ENCODE measurements at places on chromosomes 6 and 20.

DNA sequence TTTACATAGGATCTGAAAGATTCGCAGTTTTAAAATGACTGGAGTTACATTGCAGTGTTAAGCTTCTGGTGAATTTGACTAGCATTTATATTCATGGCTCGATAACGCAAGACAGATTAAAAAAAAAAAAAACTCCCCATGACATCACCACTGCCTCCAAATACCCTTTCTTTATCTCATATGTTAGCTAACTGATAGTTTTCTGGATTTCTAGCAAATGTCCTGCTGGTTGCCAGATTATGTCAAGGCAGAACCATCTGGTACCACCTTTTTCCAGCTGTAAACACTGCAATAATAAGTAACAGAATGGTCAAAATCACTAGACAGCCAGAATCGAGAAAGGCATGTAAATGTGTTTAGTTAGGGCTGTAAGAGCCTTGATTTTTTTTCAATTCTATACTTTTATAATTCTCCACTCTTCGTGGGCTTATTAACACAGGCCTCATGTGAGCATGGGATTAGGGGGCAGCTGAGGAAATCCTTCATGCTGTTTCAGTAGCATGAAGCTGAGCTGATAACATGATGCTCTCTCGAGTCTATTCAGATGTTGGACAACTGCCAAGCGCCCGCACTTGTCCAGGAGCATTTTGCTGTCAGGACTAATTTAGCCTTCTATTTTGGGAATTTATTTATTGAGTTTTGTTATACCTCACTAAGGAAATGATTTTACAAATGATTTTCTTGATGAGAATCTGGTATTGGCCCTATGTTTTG is 166.0 kb upstream of the SCGN start:
- no peak for DNase-seq

GRCh38 chr6:12403201-12403826 is 113.2 kb downstream of the EDN1 start:
- no peak for DNase-seq

DNA sequence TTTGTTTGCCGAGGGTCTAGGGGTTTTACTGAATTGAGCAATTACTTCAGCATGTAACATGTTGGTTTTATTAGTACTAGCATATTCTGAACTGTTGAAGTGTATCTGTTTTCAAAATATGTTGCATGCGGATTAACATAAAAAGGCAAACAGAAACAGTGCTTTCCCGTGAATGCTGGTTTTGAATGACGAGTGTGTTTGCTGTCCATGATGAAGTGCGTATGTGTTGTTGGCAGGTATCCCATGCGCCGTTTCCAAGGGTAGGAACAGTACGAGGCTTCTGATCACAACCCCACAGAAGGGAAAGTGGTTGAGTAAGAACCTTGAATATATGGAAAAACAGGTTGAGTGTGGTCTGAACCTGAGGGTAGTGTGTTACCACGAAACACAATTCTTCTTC is 232.9 kb downstream of the SAMD5 start:
- DNase-seq = no peak

DNA sequence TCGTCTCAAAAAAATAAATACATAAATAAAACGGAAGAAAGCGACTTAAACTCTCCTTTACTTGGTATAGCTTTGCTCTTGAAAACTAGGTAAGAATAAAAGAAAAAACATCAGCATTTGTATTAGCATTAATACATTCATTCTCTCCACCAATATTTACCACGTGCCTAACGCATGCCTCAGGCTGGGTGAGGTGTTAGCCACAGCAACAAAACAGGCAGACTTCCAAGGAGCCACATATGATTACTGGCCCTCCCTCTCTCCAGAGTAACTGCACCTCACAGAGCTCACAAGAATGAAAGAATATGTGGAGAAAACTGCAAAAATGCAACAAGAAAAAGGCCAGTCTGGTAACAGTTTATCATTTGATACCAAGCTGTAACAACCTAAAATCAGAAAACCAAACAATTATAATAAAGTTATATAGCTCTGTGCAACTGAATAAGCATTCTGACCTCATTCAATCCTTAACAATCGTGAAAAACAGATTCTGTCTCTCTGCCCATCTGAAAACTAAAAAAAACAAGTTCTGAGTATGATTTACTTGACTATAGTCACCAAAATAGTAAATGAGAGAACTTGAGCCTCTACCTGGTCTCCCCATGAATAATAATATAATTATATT is 5.2 kb downstream of the NAPB start:
- no peak for DNase-seq

DNA sequence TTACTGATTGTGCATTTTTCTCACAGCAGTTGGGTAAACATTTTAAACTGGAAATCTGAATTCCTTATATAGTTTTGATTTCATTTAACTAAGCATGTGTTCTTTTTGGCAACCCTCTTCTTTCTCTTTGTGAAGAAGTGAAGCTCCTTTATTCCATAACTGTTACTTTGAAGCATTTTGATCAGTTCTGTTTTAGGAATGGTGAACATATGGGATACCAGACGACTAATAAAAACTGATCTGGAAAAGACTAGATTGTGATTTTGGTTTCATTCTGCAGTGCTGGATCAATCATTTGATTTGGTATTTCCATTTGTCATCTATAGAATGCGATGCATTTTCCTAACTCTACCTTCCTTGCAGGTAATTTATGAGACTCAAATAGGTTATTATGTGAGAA is 9.8 kb downstream of the AFG1L start:
- no peak for DNase-seq

- DNase-seq = no peak
Observed at GRCh38 chr6:20233007-20233730, 20.9 kb upstream of the MBOAT1 start.

DNA sequence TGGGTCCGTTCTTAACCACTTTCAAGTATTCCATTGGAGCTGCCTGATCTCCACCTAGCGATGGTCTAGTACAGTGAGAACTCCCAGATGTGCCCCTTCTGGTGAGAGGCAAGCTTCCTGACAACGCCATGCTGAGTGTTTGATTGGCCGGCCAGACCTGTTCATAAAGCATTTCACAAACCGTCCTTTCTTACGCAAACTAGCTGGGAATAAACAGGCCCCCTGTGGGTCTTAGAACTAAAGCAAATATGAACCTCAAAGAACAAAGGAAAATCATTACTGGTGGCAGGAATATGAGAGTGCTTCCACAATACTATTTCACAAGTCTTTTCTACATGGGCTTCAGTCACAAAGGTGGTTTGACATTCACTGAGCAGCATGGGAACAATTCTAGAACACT is 15.6 kb upstream of the GCNT2 start:
- DNase-seq = no peak

DNA sequence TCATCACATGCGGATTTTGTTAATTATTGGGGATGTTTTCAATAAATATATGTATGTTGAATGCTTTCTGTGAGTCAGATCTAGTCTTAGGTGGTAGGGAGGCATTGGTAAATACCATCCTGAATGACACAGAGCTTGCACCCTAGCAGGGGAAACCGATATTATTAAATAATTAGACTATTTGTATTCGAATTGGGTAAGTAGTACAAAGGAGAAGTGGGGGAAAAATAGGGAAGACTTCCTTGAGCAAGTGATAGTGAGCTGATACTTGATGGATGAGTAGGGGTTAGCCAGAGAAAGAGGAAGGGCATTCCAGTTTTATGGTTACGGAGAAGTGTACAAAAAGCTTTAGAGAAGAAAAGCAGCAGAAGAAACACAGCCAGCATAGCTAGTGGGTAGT is 1.5 kb downstream of the RIOK1 start:
- DNase-seq = no peak

DNA sequence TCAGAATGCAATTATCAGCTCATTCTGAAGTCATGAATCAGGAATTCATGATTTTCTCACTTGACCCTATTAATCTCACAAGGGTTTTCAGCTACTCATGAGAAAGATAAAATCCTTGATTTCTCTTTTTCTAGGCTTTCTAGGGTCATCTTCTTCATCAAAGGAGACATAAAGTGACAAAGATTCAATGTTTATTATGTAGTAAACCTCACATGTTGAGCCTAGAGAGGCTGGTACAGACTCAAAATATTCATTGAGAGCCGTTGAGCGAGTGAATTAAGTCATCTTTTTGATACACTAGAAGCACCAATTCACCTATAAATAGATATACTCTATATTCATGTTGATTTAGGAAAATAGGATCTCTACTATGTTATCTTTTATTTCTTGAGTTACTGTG is 104.8 kb upstream of the TRAF3IP2 start:
- no peak for DNase-seq

All from stimulated activated CD4-positive, alpha-beta T cell treated with anti-CD3 and anti-CD28 coated beads, Interleukin-2, amount 100 ng/mL, for 48 hours (primary cell).